Activated CD8-positive, alpha-beta memory T cell treated with anti-CD3 and anti-CD28 coated beads, Interleukin-2, amount 50 U/mL, for 4 hours (primary cell): ENCODE measurements at places on chromosomes 12 and 14.

GRCh38 chr14:29054119-29054518 lies 287.5 kb downstream of the FOXG1 start:
- DNase-seq: no peak

DNA sequence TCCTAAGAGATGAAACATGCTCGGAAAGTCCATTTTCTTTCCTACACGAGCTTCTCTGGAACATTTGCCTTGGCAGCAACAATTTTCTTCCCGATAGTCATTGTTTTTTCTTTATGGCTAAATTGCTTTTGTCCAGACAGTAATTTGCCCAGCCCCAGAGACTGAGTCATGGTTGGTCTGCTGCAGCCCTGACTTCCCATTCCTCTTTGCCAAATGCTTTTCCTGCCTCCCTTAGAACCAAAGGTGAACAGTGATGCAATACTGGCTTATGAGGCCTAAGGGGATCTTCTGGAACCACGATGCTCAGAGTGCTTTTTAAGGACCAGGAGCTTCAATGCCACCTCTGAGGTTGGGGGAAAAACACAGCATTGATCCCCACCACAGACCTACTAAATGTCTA lies 1599.6 kb upstream of the TMEM132C start:
- DNase-seq: no peak

DNA sequence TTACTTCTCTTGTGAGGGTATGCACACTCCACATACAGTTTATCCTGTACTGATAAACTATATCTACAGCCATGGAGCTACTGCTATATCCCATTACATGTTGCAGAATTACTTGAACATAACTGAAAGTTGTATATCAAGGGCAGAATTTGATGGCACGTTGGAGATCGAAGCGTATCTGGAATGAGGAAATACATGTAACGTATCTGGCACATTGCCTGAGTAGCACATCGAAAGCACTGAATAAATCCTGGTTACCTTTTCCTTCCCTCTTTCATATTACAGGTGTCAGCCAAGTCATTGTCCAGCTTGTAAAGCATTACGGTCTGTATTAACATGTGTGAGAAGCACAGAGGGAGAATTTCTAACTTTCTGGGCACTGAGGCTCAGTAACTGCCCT lies 42.1 kb upstream of the LIN7A start:
- no peak for DNase-seq

DNA sequence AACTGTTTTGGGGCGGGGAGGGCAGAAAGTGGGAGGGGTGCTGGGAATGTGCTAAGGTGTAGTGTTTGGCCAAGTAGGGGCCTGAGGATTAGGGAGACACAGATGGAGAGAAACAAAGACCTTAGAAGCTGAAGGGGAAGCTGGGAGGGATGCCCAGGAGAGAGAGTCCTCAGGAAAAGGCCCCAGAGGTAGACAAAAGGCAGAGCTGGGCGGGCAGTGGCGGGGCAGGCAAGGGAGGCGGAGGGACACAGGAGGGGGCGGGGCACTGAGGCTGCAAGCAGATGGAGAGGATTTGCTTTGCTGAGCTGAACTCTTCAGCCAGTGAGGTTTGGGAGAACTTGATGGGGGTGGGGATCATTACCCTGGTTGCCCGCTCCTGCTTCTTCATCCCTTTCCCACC lies 2.8 kb downstream of the PTMS start:
- DNase-seq: no peak

GRCh38 chr12:31817120-31817519 lies 88.3 kb upstream of the AMN1 start:
- DNase-seq: no peak

DNA sequence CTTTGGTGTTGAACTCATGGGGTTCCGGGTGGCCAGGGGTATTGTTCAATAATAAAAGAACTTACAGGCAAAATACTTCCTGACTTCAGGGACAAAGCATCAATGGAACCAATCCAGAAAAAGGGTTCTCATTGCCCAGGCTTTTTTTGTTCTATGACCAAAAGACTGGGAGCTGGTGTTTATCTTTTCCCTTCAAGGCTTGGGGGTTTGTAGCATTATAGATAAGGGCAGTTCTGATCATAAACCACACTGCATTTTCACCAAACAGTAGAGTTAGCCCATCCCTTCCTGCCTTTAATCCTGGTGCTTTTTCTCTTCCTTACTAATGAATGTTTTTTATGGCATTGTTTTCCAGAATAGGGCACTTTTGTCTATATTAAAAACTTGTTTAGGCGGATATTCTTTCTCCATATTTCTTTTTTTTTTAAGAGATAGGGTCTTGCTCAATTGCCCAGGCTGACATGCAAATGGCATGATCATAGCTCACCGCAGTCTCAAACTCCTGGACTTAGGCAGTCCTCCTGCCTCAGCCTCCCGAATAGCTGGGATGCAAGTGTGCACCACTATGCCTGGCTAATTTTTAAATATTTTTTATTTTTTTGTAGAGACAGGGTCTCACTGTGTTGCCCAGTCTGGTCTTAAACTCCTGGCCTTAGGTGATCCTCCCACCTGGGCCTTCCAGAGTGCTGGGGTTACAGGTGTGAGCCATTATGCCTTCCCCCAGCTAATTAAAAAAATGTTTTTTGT lies 9.7 kb downstream of the FUT8 start:
- no peak for DNase-seq

DNA sequence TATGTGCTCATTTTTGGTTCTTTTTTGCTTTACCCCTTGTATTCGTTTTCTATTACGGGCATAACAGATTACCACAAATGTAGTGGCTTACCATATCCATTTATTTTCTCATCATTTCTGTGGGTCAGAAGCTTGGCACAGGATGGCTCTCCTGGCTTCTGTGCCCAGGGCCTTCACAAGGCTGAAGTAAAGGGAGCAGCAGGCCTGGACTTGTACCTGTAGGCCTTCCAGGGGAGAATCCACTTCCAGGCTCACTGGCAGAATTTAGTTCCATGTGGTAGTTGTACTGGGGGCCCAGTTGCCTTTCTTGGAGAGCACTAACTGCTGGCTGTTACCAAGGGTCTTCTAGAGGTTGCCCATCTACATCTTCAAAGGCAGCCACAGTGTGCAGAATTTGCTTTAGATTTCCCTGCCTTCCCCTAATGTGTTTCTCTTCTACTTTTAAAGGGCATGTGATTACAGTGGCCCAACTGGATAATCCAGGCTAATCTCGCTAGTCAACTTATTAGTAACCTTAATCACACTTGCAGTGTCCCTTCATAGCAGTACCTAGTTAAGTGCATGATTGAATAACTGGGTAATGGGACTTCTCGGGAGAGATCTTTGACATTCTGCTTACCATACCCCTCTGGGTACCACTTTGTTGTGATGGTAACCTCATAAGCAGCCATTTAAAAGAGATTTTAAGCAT lies 67.0 kb downstream of the CRADD start:
- DNase-seq: no peak

DNA sequence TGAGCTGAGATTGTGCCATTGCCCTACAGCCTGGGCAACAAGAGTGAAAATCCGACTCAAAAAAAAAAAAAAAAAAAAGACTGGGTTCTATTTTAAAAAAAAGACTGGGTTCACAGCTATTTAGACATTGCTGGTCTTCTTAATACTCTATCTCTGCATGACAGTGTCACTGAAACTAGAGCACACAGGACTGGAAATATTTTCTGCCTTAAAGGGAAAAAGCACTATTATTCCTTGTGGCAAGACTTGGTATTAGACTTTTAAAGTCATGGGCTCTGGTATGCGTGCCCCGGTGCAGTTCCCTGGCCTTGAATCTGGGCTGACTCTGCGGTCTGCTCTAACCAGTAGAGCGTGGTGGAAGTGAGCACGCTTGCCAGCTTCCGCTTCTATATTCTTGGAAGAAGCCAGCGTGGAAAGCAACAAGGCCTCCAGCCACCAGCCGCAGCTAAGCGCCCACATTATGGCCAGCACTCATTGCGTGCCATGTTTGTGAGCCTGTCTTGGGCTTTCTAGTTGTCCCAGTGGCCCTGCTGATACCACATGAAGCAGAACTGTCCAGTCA lies 31.3 kb downstream of the PRKAB1 start:
- no peak for DNase-seq

GRCh38 chr14:92880351-92880750 lies 42.6 kb upstream of the CHGA start:
- no peak for DNase-seq

DNA sequence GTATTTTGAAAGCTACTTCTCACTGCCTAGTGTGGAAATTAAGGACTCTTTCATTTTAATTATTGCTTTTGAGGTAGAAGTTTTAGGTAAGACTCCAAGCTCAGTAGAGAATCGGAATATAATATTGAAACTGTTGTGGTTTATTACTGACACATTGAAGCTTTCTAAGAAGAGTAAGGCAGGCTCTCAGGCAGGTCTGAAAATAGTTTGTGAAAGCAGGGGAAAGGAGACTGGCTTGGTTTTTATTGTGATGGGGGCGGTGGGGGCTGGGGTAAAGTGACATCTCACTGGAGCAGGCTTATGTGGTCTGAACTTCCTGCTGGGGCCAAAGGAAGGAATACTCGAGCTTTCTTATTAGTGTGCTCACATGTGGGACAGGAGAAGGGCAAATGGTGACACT lies 79.5 kb downstream of the OTOGL start:
- no peak for DNase-seq

DNA sequence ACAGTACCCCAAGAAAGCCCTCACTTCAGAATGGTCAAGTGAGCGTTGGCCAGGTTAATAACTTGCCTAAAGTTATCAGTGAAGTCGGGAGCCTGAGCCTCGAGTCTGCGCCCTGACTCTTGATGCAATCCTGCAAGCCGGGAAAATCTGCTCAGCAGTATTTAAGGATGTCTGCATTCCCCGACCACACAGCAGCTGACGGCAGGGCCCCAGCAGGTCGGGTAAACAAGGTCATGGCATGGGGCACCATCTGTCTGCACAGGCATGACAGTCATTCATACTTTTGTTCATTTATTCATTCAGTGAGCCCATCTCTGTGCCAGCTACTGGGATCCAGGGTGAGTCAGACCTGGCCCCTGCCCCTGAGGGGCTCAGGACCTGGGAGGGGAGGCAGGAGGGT lies 11.1 kb downstream of the ABCB9 start:
- no peak for DNase-seq

- no peak for DNase-seq
Measured at GRCh38 chr12:8031872-8032241, 659 bp upstream of the FOXJ2 start.

DNA sequence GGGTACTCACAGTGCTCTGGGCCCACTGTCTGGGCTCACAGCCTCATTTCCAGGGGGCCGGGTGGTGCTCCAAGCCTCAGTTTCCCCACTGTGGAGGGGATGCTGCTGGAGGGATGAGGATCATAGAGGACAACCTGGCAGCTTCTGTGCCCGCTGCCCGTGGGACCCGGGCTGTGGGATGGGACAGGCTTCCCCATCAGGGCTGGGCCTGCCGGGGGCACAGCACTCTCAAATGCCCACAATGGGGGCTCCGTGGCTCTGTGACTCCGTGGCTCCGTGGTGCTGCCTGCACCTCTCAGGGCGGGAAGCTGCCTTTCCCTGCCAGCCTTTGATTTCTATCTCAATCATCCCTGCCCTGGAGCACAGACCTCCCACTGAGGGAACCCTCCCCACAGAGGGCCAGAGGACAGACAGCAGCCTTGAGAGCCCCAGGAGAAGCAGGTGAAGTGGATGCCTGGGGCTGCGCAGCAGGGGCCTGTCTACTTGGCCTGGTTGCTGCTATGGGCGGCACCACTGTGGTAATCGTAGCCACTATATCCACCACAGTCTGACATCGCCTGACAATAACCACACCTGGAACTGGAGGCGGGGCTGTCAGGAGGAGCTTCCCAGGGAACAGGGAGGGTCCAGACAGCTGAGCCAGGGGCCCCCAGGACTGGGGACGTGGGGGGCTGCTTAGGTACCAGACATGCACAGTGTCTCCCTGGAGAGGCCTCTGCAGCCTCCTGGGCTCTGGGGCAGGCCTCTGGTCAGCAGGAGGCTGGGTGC lies 375.9 kb downstream of the TMEM121 start:
- no peak for DNase-seq

GRCh38 chr12:56574210-56574609 lies 52.6 kb downstream of the RBMS2 start:
- no peak for DNase-seq

DNA sequence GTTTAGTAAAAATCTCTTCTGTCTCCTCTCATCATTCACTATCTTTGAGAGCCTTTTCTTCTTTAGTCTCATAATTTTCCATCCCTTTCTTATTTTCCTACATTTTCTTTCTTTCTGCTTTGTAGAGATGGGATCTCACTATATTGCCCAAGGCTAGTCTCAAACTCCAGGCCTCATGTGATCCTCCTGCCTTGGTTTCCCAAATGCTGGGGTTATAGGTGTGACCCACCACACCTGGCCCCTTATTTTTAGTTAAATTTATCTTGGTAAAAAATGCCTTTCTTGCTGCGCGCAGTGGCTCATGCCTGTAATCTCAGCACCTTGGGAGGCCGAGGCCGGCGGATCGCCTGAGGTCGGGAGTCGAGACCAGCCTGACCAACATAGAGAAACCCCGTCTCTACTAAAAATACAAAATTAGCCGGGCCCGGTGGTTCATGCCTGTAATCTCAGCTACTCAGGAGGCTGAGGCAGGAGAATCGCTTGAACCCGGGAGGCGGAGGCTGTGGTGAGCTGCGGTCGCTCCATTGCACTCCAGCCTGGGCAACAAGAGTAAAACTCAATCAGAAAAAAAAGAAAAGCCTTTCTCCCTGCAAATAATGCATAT lies 996 bp downstream of the SLC2A3 start:
- no peak for DNase-seq

DNA sequence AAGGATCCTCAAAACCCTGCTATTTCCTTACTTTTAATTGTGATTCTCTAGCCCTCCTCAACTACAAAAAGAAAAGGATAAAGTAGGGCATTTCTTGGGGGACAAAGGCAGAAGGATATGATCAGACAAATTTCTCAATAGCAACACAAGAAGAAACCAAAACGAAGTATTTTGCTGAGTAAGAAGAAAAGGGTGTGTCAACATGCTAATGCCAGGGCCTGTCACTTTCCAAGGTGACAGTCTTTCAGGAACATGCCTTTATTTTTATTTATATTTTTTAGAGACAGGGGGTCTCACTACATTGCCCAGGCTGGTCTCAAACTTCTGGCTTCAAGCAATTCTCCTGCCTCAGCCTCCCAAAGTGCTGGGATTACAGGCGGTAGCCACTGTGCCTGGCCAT lies 39.8 kb downstream of the CBX5 start:
- DNase-seq: no peak

DNA sequence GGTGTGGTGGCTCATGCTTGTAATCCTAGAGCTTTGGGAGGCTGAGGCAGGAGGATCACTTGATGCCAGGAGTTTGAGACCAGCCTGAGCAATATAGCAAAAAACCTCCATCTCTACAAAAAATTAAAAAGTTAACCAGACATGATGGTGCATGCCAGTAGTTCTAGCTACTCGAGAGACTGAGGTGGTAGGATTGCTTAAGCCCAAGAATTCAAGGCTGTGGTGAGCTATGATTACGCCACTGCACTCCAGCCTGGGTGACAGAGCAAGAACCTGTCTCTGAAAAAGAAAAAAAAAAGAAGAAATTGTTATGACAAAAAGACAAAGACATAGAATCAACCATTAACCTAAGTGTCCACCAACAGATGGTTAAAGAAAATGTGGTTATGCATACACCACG lies 2.1 kb upstream of the ATP23 start:
- DNase-seq: no peak

- DNase-seq: no peak
Measured at GRCh38 chr12:86015026-86015425, 140.9 kb downstream of the NTS start.

GRCh38 chr14:76395161-76395560 lies 19.2 kb downstream of the ESRRB start:
- DNase-seq: no peak
